Activated CD4-positive, CD25-positive, alpha-beta regulatory T cell (primary cell): ENCODE measurements at places on chromosomes 16 and 17.

- no peak for DNase-seq
Measured at GRCh38 chr17:74028354-74029116, 174.9 kb upstream of the RPL38 start.

GRCh38 chr17:67358612-67359011 is 7.8 kb downstream of the PSMD12 start:
- no peak for DNase-seq

DNA sequence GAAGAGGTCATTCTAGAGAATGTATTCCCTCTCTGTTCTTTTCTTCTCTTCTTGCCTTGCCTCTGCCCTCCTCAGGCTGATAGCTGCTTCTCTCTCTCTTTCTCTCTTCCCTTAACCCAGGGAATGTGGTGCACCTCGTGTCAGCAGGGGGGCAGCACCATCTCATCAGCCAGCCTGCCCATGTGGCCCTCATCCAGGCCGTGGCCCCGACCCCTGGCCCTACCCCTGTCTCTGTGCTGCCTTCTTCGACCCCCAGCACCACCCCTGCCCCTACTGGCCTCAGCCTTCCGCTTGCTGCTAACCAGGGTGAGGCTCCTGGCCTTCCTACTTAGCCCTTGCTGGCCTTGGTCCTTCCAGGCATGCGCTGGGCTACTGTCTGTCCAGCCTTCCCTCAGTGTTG is 23.5 kb downstream of the SRCAP start:
- DNase-seq = no peak

DNA sequence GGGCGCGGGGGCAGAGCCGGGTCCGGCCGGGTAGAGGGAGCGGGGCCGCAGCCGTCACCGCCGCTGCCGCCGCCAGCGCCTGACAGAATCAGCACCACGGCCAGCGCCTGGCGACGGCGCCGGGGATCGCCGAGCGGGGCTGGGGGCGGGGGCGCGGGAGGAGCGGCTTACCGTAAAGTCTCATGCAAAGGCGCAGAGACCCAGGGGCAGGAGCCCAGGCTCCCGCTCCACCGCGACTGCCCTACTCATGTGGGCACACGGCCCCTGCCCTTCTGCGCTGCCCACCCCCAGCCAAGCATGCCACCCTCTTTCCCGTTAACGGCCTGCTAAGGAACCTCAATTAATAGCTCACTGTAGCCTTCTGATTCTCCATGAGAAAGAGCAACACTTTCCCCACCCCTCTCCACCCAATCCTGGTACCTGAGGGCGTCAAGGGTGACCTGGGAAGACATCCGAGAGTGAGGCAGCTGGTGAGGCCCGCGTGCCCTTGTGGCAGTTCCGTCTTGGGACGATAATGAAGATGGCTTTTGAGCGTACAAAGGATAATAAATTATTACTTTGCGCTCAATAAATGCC is at the start of gene SEZ6:
SEZ6 (minus strand) TSS at position 98 of the 576 bp plus-strand sequence. CDS start 164 bp downstream, outside the sequence.
- DNase-seq = peak; percentile 36

GRCh38 chr16:19265380-19265930 is 20.1 kb upstream of the CLEC19A start:
- no peak for DNase-seq

- DNase-seq = no peak
Measured at GRCh38 chr17:81428948-81429774, 33.9 kb downstream of the BAHCC1 start.

DNA sequence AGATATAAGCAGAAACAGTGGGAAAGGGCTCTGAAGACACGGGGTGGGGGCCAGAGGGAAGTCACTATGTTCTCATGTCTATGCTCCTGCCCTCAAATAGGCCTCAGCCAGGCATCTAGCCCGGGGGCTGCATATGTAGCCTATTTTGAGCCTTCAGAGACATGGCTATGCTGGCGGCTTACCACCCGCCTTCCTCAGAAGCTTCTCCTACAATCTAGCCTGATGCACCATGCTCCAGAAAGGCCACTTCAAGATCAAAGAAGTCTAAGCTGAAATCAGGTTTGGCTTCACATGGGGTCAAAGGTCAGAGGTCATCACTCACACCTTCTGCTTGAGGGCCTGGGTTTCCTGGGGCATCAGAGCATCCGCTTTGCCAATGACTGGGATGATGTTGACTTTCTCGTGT is 1.6 kb downstream of the SEPTIN1 start:
- DNase-seq = no peak

GRCh38 chr16:53052519-53053501 is at the start of gene CHD9NB:
TSS of gene CHD9NB (minus strand) at chr16:53052897. CDS start at chr16:53044158, 8,739 bp downstream.
- DNase-seq = no peak

DNA sequence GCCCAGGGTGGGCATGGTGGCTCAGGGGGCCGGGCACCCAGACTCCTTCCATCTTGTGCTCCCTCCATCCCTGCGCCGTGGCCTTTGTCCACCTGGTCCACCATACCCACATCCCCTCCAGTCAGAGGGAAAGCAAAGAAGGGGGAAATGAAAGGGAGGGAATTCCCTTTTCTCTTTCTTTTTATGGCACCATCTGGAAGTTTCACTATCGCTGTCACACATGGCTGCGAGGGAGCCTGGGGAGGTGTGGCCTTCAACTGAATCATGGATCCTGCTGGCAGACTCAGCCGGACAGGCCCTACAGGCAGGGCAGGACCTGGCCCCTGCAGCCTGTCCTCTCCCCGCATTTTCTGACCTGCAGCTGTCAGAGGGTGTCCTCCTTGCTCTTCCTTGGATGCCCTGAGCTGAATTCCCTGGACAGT is 6.2 kb downstream of the SLC12A3 start:
- no peak for DNase-seq

- DNase-seq = peak; percentile 15
Measured at GRCh38 chr16:81315271-81316175, 761 bp downstream of the GAN start.

DNA sequence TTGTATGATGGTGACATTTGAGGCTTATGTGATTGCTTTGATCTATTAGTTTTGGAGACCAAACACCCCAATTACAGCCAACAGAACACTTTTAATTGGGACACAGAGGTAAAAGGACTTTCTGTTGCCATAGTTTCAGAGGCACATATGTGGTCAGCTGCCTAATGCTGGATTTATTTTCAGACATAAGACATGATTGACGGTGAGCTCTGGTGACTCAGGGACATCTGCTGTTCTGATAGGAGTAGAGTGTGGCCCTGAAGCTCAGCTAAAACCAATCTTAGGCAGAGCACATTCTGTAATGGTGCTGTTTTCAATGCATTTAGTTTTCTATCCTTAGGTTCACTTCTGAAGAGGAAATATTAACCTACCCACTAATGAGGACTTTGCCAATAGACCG is 247.1 kb downstream of the UTP18 start:
- no peak for DNase-seq

GRCh38 chr16:89409161-89409711 is 81.1 kb downstream of the ANKRD11 start:
- peak; percentile 27 for DNase-seq

GRCh38 chr17:70353408-70354092 is 184.2 kb downstream of the KCNJ2 start:
- no peak for DNase-seq

GRCh38 chr17:16140854-16141253 is 74.5 kb downstream of the NCOR1 start:
- no peak for DNase-seq

DNA sequence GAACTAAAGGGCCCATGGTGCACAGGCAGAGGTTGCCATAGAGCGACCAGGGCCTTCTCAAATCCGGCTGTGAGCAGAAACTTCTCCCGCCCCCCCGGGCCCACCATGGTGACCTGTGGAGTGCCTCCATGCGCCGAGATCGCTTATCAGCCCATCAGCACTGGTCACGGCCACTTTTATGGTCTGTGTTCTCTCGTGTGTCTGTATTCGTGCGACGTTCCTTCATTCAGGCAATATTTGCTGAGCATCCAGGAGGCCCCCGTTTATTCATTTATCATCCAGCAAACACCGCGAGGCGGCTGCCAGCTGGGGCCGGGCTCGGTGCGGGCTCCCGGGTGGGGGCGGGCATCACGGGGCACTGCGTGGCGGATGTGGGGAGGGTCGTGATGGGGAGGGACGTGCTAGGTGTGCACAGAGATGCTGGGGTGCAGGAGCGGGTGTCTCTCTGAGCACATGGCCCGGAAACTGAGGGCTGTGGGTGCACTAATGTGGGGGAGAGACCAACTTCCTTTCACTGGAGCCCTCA is 88.0 kb upstream of the CBX4 start:
- DNase-seq = no peak

DNA sequence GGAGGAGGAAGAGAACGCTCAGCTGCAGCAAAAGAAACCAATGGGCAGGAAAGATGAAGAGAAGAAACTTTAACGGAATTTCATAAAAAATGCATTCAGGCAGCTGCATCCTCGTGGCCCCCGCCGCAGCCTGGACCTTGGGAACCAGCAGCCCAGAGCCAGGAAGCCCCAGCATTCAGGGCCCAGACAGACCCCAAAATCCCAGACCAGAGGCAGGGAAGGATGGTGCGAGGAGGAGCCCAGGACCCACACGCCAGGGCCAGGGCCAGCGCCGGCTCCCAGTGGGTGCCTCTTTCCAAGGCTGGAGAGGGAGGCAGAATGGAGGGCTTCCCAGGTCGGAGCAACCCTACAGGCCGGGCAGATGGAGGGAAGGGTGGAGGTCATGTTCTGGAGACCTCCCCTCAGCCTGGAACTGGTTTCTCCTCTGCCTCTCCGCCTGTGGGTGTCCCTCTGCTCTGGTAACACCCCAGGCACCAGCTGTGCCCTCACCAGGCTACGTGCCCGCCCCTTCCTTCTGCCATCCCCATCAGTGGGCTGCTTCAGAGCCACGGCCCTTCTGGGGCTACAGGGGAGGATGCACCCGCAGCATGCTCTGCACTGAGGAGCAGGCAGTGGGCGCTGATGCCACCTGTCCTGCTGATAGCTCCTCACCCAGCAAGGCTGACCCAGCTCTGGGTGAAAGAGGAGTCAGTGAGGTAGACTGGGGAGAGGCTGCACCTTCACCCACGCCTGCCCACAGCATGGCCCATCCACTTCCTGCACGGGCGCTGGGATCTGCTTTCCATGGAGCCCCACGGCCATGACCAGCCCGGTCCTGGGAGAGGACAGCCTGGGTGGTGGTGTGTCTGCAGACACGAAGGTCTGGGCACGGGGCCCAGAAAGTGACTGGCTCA is 1.2 kb upstream of the MIF4GD start:
- DNase-seq = no peak

DNA sequence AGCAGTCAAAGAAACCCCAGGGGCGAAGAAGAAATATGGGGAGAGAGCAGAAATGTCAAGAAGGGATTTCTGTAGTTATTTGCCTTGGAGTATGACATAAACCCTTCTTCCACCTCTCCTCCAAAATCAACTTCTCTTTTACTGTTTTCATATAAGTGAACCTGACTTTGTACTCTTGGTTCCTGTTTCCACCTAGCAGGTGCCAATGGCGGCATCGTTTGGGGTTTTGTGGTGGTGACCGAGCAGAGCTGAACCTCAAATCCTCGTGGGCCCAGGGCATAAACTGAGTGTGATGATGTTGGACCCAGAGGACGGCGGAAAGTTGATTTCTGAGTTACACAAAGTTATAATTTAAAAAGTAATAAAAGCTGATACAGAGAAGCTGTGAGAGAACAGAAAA is 39.6 kb upstream of the PSMD7 start:
- no peak for DNase-seq

DNA sequence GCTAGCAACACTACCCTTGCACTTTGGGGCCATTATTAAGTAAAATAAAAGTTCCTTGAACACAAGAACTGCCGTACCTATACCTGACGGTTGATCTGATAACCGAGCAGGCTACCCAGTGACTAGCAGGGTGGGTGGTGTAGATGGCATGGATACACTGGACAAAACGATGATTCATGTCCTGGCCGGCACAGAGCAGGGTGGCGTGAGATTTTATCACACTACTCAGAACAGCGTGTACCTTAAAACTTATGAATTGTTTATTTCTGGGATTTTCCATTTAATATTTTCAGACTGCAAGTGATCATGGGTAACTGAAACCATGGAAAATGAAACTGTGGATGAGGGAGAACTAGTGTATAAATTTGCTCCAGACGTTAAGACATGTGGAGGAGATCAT is 41.0 kb upstream of the MSI2 start:
- no peak for DNase-seq

DNA sequence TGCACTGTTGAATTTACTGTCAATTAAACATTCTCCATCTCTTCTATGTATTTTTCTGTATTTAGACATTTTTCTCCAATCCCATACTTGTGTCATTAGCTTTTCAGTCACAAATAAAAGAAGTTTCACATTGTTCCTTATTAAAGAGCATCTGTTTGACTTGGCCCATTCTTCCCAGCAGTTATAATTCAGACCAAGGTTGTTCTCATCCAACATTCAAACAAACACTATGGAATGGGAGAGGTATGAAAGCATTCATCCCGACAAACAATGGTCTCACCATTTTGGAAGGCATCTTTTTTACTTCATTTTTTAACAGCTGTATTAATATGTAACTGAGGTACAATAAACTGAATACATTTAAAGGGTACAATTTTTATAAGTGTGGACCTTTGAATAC is 208.8 kb upstream of the MAF start:
- no peak for DNase-seq

DNA sequence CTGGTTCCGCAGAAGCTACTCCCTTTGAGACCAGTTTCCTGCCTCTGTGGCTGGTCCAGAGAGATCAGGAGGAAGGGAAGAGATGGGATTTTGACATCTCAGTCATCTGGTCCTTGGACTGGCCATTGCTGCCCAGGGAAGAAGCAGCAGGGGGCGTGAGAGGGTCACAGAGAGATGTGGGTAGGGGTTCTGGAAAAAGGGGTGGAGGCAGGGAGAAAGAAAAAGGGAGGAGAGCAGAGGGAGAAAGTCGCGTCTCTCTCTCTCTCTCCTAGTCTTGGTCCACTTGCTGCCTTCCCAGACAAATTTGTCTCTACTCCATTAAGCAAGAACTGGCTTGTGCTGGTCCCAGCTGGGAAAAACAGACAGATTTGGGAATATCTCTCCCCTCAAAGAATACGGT is 4.4 kb downstream of the SHBG start:
- no peak for DNase-seq

DNA sequence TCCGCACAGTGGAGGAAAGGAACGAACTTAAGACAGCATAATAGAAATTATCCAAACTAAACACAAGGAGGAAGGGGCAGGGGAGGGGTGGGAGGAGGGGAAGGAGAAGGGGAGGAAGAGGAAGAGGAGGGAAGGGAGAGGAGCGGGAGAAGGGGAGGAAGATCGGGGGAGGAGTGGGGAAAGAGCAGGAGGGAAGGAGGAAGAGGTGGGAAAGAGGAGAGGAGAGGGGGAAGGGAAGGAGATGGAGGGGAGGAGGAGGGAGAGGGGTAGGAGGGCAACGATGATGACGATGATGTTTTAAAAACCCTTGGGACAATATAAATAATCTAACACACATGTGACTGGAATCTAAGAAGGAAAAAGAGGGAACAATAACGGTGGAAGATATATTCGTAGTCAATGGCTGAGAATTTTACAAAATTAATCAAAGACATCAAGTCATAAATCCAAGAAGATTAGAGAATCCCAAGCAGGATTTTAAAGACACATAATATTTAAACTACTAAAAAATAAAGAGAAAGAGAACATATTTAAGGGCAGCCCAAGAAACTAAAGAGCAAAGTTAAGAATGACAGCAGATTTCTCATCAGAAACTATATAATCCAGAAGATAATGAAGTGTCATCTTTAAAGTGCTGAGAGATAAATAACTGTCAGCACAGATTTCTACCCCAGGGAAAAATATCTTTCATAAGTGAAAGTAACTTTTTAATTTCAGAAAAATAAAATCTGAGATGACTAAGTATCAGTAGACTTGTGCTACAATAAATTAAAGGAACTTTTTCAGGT is 30.2 kb downstream of the C16orf95 start:
- no peak for DNase-seq
